ENCODE measurements at places on chromosomes 2 and 18. TPM values are rescaled to one million over a fixed set of nuclear protein-coding genes. Genes with fewer than 3 reads are reported as not detected.
A peak's percentile ranks its signal among the peaks of the same experiment; 100 is the strongest.

DNA sequence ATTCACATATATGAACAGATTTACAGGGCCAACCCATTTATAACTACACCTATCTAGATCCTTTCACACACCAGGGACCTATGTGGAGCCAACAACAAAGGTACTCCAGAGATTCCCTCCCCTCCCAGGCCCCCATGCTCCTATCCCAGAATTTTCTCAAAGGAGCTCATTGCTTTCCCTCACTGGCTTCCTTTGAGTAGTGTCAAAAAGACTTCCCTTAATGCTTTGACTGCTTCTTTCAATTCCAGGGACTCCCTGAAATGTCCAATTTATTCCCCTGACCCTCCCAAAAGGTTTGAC lies 46.6 kb downstream of the IKZF2 start:
- H3K27ac ChIP-seq, result peak overlapping the region; percentile 30
- no peak overlapping the region for H3K4me3 ChIP-seq
- peaks cover 31% of the 10 kb centered on the region for H3K4me1 ChIP-seq

- H3K27ac ChIP-seq, result no peak overlapping the region
- DNase-seq, result no peak
- no peaks in the 10 kb centered on the region for H3K27me3 ChIP-seq
- H3K36me3 ChIP-seq, result no peaks in the 10 kb centered on the region
- no peak overlapping the region for H3K4me3 ChIP-seq
Observed at GRCh38 chr2:198973785-198974184, 484.0 kb downstream of the SATB2 start.

- no peak overlapping the region for H3K27ac ChIP-seq
- no peaks in the 10 kb centered on the region for H3K36me3 ChIP-seq
- H3K27me3 ChIP-seq, result peaks cover 8% of the 10 kb centered on the region
- H3K4me3 ChIP-seq, result no peak overlapping the region
- peaks cover 19% of the 10 kb centered on the region for H3K4me1 ChIP-seq
Observed at GRCh38 chr18:61917818-61918217, 25.0 kb upstream of the RNF152 start.

DNA sequence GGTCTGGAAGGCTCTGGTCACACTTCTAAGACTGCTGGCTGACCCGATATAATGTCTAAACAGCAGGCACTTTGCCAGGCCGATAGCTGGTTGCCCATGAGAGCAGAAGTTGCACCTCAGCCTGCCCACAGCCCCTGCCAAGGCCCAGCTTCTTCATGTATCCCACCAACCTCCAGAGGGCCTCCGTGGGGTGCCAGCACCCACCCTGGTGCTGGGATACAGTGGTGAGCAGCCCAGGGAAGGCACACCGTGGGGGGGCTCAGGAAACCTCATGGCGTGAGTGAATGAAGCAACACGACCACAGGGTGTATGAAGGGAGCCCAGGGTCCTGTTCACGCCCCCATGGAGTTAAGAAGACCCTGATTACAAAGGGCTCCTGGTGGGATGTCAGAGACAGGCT lies 16.2 kb upstream of the GLI2 start:
- no peaks in the 10 kb centered on the region for H3K36me3 ChIP-seq
- H3K4me3 ChIP-seq, result no peak overlapping the region
- no peak overlapping the region for H3K27ac ChIP-seq
- DNase-seq, result no peak
- no peaks in the 10 kb centered on the region for H3K4me1 ChIP-seq
- peaks cover 5% of the 10 kb centered on the region for H3K27me3 ChIP-seq

Gene RBM44
- total RNA-seq, result 1.0 TPM

Gene PPP1R1C
- not detected for total RNA-seq

Data from activated T-helper 2 cell treated with anti-CD3 and anti-CD28 coated beads, Interferon-gamma antibody, Interleukin-2, Interleukin-4, amounts not matched to agents 10 μg/mL and 5 μg/mL and 100 μg/mL, durations not matched to agents 14 hours and 24 hours and 36 hours (primary cell).